ENCODE measurements at places on chromosomes 3 and 15.

DNA sequence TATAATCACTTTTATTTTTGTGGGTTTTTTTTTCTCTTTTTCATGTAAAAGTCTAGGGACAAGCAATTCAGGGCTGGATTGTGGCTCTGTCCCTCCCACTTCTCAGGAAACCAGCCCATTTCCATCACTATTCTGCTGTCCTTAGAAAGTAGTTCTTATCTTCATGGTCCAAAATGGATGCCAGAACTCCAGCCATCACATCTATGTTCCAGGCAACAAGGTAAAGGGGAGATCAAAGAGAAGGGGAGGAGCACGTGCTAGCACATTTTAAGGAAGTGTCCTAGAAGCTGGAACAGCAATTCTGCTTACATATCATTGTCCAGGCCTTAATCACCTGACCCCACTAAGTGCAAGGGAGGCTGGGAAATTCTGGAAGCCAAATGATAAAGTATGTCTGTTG is 181.1 kb upstream of the C2CD4B start:
- DNase-seq: no peak

- DNase-seq: peak; percentile 53
Measured at GRCh38 chr3:57029924-57030323, 30.5 kb upstream of the SPATA12 start.

DNA sequence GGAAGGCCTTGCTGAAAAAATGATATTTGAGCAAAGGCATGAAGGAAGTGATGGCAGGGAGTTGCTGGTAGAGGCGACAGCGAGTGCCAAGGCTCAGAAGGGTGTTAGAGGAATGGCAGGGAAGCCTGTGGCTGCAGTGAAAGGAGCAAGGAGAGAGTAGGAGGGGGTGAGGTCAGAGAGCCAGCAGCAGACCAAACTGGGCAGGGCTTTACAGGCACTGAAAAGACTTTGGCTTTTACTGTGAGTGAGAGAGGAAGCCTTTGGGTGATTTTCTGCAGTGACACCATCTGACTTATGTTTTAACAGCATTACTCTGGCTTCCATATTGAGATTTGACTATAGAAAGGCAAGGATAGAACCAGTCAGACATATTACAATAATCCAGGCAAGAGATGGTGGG is 11.4 kb downstream of the TICRR start:
- no peak for DNase-seq

DNA sequence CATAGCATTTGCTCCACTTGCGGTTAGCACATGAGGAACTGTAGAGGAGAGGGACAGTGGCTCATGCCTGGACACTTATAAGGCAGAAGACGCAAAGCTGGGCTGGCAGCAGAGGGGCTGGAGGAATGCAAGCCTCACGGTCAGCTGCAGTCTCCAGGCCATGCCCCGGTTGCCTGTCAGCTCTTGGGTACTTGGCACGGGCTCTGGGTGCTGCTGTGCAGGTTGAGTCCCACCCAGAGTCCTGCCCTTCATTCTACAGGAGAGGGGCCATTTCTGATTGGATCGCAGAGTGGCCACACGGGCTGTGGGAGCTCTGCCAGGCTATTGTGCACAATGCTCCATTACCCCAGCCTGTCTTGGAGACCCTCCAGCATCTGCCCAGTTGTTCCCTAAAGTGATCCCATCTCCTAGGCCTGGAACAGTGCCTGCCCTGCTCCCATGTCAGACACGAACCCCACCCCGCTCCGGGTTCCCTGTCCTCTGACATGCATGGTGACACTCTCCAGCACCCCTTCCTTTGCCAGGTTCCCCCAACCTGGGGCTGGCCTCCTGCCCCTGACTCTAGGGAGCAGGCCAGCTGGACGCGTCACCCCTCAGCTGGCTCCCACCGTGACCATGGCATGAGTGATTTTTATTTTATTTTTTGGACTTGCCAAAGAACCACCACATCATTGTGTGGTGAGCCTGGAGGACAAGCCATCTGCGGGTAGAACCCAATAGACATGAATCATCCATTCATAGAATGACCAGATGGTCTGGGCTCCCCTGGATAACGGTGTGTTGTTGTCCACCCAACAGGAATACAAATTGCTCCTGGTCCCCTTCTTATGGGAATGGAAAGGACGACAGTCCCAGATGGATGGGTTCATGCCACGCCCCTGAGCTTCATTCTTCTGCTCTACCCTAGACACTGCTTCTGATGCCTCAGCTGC is 51.0 kb upstream of the KLF13 start:
- DNase-seq: no peak

DNA sequence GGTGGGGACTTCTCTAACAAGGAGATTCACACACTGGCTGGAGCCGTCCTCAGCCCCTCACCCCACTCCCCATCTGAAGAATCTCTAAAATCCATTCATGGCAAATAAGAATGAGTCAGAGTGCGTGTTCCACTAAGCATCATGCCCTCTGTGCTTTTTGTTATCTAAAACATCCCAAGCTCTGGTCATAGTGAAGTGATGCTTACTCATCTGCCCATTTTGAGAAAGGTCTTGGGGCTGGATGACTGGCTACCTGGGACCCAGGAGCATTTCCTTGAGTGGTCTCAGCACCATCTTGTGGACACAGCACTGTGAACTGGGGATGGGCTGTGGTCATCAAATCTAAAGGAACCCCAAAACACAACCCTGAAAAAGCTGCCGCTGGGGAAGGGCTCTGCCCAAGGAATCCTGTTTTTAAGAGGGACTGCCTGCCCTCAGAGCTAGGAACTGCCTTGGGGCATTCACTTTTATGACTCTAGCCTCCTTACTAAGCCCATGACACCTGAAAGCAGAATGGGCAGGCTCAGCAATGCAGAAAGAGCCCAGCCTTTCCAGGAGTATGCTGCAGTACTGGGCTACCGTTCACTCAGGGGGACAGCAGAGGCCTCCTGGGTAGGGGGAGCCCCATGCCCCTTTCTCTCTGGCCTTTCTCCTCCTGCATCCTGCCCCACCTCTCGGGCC is 53.5 kb downstream of the ZBTB38 start:
- no peak for DNase-seq

- DNase-seq: no peak
Measured at GRCh38 chr15:63928185-63928842, 94.6 kb upstream of the HERC1 start.

GRCh38 chr15:99385865-99386264 is 134.6 kb downstream of the LRRC28 start:
- DNase-seq: peak; percentile 23

GRCh38 chr3:124383051-124383450 is 347.2 kb upstream of the UMPS start:
- no peak for DNase-seq

- DNase-seq: no peak
Measured at GRCh38 chr3:8607234-8608040, 37.2 kb downstream of the SSUH2 start.

GRCh38 chr3:141853629-141854168 is 22.7 kb upstream of the ATP1B3 start:
- DNase-seq: no peak

- DNase-seq: no peak
Measured at GRCh38 chr15:31438601-31439265, 112.1 kb downstream of the KLF13 start.

DNA sequence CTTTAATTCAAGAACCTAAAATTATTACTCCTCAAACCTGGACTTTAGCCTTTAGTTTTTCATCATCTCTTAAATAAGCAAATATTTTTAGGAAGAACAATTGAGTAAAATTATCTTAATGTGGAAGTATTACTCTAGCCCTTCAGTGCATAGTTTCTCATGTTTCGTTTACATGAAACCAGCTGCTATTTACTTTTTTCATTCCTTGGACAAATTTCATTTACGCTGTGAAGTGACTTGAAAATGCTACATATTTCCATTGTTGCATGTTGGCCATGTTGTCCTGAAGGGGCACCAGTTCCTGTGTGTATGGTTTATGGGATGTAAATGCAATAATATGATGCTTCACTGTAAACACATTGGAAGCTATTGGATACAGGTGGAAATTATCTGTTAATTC is 49.9 kb downstream of the SLC25A26 start:
- no peak for DNase-seq

GRCh38 chr3:155921486-155921885 is 51.0 kb downstream of the GMPS start:
- DNase-seq: no peak

DNA sequence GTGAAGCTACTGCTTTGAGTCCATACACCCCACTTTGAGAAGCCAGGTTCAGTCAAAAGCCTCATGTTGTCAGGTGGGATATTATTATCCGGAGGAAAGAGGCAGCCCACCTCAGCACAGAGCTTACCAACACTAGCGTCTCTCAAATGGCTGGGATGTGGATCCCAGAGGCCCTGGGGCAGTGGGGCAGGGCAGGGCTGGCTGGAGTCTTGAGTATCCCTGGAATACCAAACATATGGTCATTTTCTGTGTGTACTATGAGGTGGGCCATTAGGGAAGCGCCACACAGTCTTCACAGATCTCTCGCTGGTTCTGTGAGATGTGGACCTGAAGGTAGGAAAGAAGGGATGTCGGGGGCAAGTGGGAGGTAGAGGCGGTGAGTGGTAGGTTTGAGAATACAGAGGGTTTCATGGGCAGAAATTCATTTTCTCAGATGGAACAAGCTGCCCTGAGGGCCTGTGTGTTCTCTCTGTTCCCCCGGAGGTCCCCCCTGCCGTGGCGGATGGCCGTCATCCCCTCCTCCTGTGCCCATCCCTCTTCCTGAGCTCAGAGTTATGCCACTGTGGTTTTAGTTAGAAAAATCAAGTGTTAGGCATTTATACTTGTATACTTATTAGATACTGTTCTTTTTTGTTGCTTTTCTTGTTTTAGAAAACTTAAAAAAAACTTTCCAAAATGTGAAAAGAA is 66.4 kb downstream of the USP13 start:
- no peak for DNase-seq

DNA sequence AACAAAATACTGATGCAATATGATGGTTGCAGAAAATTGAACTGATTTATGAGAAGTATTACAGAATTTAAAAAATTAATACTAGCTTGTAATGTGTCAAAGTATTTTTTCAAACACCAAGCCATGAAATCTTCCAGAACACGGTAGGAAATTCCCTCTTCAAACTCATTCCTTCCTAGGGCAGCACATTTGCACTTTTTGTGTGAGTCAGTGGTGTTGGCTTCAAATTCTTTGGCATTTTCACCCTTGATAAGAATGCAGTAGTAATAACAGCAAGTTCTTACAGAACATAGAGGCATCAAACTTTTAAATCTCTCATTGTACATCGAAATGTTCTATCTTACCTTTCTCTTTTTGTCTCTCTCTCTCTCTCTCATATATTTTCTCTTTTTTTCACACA is 191.8 kb downstream of the CGGBP1 start:
- DNase-seq: no peak

DNA sequence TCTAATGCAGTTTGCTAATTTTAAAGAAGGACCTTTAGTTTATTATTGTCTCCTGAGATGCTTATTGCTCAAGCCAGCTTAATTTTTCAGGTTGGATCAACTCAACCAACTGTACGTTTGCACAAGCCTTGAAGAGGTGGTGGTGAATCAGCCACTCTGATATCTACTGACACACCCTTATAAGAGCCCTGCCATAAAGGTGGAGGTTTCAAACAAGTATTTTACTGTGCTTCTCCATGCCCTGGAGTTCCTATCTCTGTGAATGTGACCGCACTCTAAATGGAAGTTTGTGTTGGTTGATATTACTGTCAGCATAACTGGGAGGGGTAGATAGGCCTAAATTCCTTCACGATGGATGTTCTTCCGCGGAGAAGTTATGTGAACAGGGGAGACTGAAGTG is 297.3 kb upstream of the UBE2E1 start:
- no peak for DNase-seq

- DNase-seq: no peak
Measured at GRCh38 chr3:192928016-192928415, 10.4 kb upstream of the MB21D2 start.

GRCh38 chr3:72246685-72247084 is 461.7 kb upstream of the PROK2 start:
- DNase-seq: no peak
